ENCODE measurements at places on chromosomes 1 and 21. TPM values are rescaled to one million over a fixed set of nuclear protein-coding genes. Genes with fewer than 3 reads are reported as not detected.

- no peak for DNase-seq
Measured at GRCh38 chr21:42162831-42163510, 56.0 kb upstream of the ABCG1 start.

DNA sequence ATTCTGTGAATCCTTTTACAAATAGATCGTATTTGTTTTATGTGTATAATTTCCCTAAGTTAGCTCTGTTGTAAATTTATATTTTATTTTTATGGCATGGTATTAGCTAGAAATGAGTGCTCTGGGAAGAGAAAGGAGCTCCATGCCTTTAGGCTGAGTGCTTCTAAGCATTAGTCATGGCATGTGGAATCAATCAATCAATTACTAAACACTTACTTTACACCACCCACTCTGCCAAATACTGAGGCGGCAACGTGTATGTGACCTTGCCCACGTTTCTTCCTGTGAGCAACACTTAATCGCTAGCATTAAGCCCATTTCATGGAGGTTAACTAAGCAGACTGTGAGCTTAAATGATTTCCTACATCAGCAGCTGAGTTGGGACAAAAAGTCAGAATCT, 7.2 kb upstream of the BECN2 start:
- no peak for DNase-seq

DNA sequence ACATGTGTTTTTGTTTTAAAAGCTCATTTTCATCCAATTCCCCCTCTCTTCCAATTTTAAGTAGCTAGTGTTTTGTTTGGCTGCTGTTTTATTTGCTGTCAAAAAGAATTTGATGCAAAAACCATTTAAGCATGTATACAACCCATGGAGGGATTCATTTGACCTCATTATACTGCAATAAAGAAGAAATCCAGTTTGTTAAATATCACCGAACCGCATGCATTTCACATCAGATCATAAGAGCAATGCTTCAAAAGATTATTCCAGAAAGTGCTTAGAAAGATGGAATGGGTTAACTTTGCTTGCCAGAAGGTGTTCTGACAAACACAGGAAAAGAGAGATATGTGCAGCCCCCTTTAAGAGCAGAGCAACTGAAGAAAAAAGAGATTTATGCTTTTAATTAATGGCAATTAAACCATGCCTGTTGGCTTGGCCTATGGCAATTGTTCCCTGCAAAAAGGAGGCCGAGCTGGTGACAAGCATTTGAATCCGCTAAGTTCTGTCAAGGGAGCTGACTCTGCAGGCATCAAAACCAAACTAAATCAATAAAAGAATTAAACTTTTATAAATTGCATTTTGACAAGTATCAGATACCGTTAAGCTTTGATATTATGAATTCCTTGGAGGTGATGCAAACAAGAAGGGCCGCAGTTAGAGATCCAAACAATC, 14.4 kb upstream of the BARHL2 start:
- no peak for DNase-seq

GRCh38 chr1:247294282-247294681, 37.4 kb downstream of the ZNF496 start:
- no peak for DNase-seq

GRCh38 chr1:31135973-31136600, 70.6 kb upstream of the PUM1 start:
- no peak for DNase-seq

DNA sequence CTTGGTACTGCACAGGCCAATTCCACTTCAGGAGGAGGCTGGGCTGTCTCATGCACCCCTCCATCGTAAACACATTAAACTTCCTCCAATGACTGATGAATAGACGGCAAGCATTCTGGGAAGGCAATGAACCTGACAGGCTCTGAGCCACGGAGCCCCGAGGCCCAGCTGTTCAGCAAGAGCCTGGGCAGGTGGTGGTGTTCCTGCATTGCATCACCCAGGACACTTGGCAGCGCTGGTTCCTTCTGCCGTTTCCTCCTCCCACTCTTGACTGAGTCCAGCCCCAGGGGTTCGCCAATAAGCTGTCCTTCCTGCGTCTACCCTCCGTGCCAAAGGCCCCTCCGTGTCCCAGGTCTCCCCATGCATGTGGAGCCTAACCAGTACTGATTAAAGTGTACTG, 109.8 kb downstream of the JAK1 start:
- DNase-seq: no peak

- no peak for DNase-seq
Measured at GRCh38 chr1:33902486-33903209, 38.8 kb downstream of the HMGB4 start.

DNA sequence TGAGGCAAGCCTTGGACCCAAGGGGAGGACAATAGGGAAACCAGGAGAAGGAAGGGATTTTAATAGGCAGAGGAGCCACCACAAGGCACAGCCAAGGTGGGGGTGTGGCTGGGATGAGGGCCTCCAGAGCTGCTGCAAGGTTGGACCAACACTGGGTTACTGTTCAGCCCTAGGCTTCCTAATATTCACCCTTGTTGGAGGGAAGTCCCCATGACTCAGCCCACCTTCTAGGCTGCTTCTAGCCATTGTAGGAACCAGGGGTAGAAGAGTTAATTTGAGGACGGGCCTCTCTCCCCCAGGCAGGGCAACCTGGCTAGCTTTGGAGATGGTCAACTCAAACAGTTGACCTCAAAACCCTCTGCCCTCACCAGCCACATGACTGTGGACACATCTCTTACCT, 59.5 kb downstream of the KCNN3 start:
- no peak for DNase-seq

The NSUN4 gene
- 14.5 TPM for polyA plus RNA-seq

DNA sequence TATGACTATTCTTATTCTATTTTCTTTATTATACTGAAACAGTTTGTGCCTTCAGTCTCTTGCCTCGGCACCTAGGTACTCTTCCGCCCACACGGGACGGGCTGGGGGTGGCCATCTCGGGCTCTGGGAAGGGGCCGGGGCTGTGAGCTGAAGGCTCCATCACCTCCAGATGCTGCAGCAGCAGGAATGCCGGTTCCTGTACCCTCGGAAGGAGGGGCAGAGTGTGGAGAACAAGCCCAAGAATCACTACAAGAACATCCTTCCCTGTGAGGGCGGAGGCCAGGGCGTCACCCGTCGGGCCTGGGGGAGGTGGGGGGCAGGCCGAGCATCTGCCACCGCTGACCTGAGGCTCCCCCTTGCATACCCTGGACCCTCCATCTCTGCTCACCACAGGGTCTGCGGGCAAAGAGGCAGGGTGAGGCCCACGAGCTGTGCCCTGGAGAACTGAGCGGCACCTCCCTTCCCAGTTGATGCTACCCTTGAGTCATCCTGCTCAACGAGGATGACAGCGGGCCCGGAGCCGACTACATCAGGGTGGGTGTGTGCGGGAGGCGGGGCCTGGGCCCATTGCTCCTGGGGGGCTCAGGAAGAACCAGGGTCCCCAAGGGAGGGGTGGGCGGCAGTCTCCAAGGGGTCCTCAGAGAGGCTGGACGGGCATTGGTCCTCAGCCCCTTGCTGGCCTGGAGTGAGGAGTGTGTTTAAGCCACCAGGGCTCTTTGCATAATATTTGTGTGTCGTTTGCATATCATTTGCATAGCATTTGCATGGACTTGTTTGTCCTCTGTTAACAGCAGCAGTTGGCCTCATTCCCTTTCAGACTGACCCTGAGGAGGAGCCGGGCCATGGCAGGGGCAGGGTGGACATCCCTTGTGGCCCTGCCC, 7.5 kb downstream of the RNF223 start:
- DNase-seq: no peak

The LRRIQ3 gene
- 0.24 TPM for polyA plus RNA-seq

The CR1 gene
- polyA plus RNA-seq: 1.5 TPM

DNA sequence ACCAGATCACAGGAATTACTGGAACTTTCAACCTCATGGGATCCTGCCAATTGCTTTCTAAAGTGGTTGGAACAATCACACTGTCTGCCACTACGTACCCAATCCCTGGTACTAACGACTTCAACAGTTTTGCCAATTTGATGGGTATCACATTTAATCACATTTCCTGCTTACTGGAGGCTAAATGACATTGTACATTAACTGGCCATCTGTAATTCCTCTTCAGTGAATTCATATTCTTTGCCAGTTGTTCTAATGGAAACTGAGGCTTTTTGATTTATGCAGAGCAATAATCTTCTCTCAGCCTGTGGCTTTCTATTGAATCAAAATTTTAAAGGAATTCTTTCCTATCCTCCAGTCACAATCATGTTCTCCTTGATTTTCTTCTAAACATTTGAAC, 38.2 kb downstream of the LGALS8 start:
- DNase-seq: no peak

DNA sequence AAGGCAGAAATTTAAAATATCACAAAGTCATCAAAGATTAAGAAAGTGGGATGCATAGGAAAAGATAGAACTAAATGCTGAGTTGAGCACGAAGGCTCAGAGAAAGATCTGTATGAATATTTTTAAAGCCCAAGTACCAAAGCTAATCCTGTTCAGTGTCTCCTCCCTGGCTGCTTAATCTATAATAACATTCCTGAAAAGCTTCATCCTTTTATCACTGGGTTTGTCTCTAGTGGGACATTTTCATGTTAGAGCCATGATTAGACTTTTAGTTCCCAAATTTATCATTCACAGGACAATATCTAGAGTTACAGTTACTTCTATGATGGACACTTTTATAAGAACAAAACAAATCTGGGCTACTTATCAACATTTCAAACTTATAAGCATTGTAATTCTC, 38.6 kb downstream of the TNFSF18 start:
- DNase-seq: no peak

The USF1 gene
- polyA plus RNA-seq: 42.0 TPM

- DNase-seq: peak; percentile 87
Measured at GRCh38 chr21:33894736-33895288, 20.8 kb downstream of the ATP5PO start.

The STUM gene
- polyA plus RNA-seq: 16.5 TPM

The PGBD5 gene
- polyA plus RNA-seq: 22.2 TPM

DNA sequence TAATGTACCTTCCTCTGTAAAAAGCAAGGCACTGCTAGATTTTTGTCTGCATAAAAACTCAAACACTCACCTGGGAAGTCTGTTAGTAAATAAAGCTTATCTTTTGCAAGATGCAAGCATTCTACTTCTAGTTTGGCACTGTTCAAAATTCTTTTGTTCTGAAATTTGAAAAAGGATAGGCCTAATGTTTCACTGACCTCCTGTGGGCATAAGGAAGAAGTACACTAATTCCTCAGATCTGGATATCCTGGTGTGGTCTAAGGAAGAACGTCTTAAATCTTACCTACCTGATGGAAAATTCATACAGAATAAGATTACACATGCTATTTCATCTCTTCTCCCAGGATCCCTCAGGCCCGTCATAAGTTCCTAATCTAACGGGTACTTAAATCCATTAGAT, 93.5 kb upstream of the CAMK1G start:
- no peak for DNase-seq

DNA sequence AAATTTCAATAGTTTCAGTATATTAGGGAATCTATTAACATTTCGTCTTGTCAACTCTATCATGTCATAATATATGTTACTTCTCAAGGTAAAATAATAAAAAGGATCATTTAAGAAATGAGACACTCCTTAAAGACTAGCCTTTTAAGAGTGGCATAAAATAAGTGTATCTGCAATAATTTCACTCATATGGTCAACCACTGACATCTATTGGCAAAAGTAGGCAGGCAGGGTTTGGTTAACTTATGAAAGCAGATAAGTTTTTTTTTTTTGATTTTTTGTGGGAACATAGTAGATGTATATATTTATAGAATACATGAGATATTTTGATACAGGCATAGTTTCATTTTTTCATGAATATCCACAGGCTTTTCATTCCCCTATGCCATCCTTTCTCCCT, 5.5 kb upstream of the RGS21 start:
- DNase-seq: peak; percentile 31

DNA sequence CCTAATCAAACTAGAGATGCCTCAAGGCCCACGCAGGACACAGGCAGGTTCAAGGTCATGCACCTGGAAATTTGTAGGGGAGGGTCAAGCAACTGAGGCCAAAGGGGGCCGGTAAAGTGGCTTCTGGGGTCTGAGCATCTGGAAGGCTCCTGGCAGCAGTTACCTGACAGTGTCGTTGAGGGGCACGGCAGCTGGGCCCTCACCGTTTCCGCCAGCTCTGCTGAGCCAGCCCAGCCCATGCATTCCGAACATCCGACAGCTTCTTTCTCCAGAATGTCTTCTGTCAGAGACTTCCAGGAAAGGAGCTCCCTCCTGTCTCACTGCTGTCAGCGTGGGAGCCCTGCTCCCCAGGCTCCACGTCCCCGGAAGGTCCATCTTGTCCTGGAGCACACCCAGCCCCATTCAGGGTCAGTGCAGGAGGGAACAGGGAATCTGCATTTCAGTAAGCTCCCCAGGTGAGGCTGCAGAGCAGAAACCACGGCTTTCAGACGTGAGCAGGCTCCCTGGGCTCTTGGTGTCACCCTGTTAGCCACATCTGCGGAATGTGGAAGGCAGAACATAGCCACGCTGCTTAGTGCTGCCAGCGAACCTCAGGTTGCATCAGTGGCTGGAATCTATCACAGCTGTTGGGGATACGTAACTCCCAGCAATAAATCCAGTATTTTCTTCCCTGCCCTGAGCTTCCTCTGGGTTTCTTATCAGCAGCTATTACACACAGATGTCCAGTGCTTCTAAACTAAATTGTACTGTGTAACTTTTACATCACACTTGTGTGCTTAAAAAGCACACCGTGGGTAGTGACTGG, 36.3 kb upstream of the FAM3B start:
- peak; percentile 15 for DNase-seq

- no peak for DNase-seq
Measured at GRCh38 chr1:229714964-229715603, 89.0 kb downstream of the URB2 start.

DNA sequence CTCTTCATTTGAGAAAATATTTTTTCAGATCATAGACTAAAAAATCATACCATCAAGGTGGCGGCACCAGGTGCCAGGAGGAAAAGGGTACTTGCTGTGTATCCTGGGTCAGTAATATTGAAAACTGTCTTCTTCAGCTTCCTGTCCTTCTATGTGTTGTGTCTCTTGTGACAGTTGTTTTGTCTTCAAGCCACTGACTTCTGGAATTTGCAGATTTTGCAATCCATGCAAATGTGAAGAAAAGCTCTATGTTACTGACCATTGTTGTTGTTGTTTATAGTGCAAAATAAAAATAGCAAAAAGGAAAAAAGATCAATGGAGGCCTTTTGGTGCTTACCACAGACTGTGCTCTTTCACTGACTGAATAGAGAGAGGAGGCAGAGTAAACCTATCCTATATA, 83.2 kb upstream of the RHOU start:
- DNase-seq: no peak

- DNase-seq: no peak
Measured at GRCh38 chr1:43953361-43953760, 6.6 kb downstream of the IPO13 start.

The ATAD3C gene
- polyA plus RNA-seq: 0.50 TPM

- DNase-seq: no peak
Measured at GRCh38 chr1:183638649-183639387, 3.2 kb upstream of the ARPC5 start.

DNA sequence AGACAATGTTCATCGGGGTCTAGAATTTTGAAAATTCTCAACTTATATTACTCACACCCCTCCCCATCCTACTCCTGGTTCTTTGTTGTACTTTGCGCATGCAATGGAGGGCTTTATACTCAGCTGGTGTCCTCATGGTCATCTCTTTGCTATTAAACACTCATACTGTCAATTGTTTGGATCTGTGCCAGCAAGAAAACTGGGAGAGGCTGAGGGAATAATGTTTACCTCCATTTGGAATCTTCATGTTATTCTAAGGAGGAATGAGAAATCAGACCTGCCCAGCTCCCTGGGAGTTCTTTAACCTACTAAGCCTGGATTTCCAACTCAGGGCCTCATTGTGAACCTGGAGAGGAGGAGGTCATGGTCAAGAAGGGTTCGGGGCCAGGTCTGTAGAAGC, 143.9 kb upstream of the DNAH14 start:
- DNase-seq: no peak

The LRRN2 gene
- polyA plus RNA-seq: 5.2 TPM

The ANXA9 gene
- polyA plus RNA-seq: 1.7 TPM

The GSTM5 gene
- not detected for polyA plus RNA-seq

The MPL gene
- polyA plus RNA-seq: 0.14 TPM

Measured in muscle of arm (tissue), 14 donors.